ENCODE measurements at places on chromosomes 3 and 15.

GRCh38 chr3:184524981-184525336 is 36.6 kb upstream of the EPHB3 start:
- peak; percentile 22 for DNase-seq

DNA sequence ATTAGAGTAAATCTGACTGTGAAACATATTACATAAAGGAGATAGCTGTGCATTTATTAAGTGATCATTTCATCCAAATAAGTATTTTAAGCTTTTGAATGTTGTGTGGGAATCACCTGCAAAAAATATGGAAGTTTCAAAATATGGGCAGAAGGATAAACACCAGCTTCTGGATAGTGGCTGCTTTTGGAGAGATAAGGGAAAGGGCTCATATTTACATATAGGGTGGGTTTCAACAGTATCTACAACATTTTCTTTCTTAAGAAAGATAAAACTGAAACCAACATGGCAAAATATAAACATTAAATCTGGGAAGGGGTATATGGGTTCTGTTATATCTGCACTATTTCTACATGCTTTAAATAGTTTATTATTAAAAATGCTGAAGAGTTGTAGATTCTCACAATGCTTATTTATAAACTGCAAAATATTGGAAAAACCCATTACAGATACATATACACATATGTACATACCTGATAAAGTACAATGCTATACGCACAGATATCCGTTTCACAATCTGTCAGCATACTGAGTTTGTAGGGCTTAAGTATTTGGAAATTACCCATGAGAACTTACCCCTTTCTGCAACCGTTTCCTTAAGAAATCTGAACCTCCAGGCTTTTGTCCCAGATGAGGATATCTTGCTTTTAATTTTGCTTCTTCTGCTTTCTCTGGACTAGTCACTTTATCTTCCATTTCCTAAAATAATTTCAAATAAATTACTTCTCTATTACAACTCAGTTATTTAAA is 12.1 kb downstream of the ARPP19 start:
- DNase-seq = no peak

GRCh38 chr15:63457379-63457778 is 47.0 kb upstream of the USP3 start:
- DNase-seq = no peak

DNA sequence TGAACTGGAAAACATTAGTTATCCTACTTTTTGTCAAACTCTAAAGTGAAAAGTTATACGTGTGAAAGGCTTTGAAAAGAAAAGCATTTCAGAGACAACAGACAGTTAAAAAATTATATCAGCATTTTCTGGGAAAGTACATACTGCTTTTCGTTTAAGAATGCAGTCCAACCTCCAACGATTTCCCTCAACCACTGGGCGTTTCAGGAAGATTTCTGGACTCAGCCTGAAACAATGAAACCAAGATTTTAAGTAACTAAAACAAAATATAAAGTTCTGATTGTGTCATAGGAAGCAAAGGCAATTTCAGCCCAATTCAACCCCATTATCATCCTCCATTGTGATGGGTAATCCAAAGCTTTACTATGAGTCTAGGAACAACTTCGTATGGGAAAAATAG is 110.7 kb downstream of the PLD1 start:
- DNase-seq = no peak

DNA sequence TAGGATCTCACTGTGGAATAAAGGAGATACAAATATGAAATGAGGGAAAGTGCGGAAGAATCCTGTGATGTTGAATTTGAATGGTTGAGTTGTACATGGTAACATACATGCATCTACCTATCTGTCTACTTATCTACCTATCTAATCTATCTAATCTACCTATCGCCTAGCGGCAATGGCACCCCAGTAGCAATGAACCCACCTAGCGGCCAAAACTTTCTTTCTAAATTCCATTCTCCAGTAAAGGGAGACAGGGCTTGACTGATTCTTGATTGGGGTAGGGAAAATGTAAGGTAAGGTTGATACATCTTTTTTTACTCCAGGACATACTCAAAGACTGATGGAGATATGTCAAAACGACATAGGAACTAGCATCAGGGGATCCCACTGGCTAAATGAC is 345.0 kb downstream of the FHIT start:
- DNase-seq = no peak

- no peak for DNase-seq
Measured at GRCh38 chr3:63395960-63396359, 117.9 kb downstream of the SYNPR start.

DNA sequence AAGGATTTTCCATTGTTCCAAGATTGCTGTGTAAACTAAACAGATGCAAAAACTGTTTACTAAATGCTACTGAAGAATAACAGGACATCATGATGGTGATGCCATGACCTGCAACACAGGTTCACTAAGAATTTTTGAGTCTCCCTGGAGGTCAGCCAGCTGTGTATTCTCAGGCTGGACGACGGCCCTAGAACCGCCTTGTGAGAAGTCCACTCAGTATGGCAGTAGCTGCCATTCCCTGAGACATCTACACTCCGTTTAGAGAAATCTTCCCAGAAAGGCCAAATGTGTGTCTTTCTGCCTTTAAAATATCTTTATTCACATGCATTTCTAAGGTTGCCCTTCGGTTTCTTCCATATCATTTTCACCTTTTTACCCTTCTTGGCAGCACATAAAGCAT is 63.3 kb downstream of the MYO1E start:
- no peak for DNase-seq

DNA sequence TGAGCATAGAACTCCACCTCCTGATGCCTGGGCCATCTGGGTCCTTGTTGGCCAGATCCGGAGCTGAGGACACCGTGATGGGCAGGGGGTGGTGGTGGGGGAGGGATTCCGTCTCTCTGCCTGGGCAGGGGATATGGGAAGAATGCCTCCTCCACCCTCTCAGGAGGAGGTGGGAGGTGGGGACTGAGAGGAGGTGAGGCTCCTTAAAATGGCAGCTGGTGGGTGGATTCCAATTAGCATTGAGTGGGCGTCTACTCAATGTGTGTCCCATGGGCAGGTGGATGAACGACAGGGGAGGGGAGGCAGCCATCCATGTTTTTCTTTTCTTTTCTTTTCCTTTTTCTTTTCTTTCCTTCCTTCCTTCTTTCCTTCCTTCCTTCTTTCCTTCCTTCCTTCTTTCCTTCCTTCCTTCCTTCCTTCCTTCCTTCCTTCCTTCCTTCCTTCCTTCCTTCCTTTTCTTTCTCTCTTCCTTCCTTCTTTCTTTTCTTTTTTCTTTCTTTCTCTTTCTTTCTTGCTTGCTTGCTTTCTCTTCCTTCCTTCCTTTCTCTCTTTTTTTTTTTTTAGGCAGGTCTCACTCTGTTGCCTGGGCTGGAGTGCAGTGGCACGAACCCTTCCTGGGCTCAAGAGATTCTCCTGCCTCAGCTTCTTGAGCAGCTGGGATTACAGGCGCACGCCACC is 5.0 kb downstream of the SLC28A1 start:
- DNase-seq = no peak

GRCh38 chr3:172129850-172130716 is 90.7 kb downstream of the FNDC3B start:
- DNase-seq = peak; percentile 20

- DNase-seq = no peak
Measured at GRCh38 chr3:23576379-23576959, 229.3 kb upstream of the UBE2E1 start.

DNA sequence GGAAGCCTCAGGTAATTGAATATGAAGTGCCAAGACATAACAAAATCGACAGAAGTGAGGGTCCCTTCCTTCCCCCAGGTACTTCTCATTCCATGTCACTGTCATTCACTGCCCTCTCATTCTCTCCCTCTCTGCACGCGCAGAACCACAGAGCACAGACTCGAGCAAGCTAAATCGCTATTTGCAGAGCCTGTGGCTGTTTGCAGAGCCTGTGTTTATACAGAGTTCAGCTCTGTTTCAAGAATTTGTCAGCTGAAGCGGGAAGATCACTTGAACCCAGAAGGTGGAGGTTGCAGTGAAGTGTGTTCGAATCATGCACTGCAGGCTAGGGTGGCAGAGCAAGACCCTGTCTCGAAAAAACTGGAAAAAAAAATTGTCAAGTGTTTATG is 2.5 kb downstream of the VILL start:
- DNase-seq = peak; percentile 1

DNA sequence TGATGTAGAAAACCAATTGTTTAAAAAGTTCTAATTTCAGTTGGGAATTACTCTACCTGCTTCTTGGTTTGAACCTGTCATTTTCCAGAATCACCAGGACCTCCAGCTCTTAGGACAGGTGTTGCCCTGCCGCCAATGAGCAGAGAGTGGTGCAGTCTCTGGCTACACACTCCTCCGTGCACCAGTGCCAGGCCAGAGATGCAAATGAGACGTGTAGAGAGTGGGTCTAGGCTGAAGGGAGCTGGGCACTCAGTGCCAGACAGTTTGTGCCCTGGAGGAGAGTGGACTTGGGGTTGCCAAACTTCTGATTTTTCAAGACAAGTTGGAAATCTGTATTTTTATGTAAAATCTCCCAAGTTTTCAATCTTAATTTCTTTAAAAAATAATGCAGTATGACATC is 566.2 kb downstream of the MAGI1 start:
- DNase-seq = no peak

GRCh38 chr3:100743535-100743934 is 34.2 kb downstream of the TFG start:
- no peak for DNase-seq

DNA sequence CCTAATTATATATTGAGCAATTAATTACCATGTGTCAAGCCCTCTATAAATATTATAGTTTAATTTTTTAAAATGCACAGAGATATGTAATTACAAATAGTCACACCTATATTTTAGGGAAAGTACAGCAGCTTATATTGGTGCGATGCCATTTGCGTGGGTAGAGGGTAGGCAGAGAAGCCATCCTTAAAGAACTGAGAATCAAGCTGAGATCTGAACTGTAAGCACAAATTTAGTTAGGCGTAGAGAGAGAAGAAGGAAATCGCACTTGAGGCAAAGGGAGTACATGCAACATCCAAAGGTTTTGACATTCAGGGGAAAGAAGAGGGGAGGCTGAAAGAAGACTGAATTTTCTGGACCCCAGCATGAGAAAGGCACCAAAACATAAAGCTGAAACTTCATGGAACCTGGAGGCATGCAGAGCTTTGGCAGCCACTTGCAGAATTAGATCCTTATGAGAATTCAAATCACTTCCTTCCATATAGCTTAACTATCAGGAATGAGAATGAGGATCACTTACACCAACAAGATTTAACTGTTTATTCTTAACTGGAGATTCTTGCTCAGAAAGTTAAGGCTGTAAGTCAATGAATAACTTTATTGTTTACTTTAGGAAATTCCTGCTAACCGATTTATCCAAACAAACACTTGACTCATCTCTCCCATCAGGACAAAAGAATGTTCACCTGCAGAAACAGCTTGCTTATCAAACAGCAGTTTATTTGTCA is 114.3 kb downstream of the TGFBR2 start:
- no peak for DNase-seq

DNA sequence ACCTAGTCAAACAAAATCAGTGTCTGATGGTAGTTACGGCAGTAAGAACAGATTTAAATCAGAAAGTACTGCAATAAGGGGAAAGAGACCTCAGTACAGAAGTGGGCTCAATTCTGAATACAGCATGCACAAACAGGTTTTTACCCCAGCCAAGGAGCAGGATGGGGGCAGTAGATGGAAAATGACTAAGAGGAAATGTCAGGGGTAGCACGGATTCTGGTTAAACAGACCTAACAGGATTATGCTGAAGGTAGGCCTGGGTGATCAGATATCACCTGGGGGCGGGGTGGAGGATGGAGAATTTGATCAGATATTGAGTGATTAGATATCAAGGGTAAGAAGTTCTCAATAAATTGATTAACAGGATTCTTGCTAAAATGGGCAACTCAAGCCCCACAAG is 19.0 kb downstream of the MESD start:
- no peak for DNase-seq

GRCh38 chr15:29652595-29652994 is 169.7 kb downstream of the TJP1 start:
- no peak for DNase-seq

GRCh38 chr15:39357480-39358268 is 223.2 kb upstream of the THBS1 start:
- no peak for DNase-seq

- DNase-seq = no peak
Measured at GRCh38 chr3:48820612-48821324, 26.9 kb downstream of the PRKAR2A start.

GRCh38 chr3:130839813-130840212 is 54.1 kb upstream of the ATP2C1 start:
- no peak for DNase-seq

GRCh38 chr3:98695796-98696195 is 67.3 kb upstream of the ST3GAL6 start:
- no peak for DNase-seq

GRCh38 chr15:68364028-68364659 is 67.8 kb downstream of the ITGA11 start:
- DNase-seq = no peak

DNA sequence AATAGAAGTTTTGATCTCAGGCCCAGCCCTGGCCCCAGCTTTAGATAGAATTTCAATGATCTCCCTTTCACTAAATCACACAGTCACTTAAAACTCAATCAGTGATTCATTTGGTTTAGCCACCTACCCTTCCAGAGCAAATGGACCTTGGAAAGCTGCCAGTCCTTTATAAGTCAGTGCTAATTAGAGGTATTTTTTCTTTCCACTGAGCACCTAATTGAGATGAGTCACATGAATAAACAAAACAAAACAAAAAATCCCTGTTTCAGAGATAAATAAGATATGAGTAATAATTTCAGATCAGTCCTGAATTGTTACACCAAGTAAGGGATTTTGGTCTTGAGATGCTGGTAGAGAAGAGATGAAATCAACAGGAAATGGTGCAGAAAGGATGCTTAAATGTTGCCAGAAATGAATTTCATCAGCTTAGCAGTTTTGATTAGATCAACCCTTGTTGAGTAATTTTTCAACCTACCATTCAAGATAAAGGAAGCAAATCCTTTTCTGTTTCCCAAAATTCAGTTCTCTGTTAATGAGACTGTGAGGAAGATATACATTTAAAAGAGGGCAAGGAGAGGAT is 352.0 kb upstream of the COL8A1 start:
- DNase-seq = no peak

- DNase-seq = no peak
Measured at GRCh38 chr15:79515300-79516027, 83.3 kb downstream of the MINAR1 start.

- DNase-seq = no peak
Measured at GRCh38 chr3:123084738-123085237, 18.0 kb downstream of the PDIA5 start.

- no peak for DNase-seq
Measured at GRCh38 chr15:59148153-59148833, 43.3 kb downstream of the CCNB2 start.

- DNase-seq = no peak
Measured at GRCh38 chr3:171028779-171029232, 2.3 kb upstream of the SLC2A2 start.

GRCh38 chr3:29751647-29752314 is 470.9 kb downstream of the RBMS3 start:
- no peak for DNase-seq
